ENCODE measurements at places on chromosomes 7 and 10. TPM values are rescaled to one million over a fixed set of nuclear protein-coding genes. Genes with fewer than 3 reads are reported as not detected.

Gene VSTM4
- total RNA-seq, result 1.4 TPM

Gene SPDYE9
- not detected for total RNA-seq

Gene HOXA9
- 28.6 TPM for total RNA-seq

Gene DDX50
- 17.9 TPM for total RNA-seq

Gene OR6B1
- total RNA-seq, result not detected

All from left colon (tissue), 2 donors.